PC-9 (cell line): ENCODE measurements at places on chromosomes 7 and 10. TPM values are rescaled to one million over a fixed set of nuclear protein-coding genes. Genes with fewer than 3 reads are reported as not detected.

GRCh38 chr10:3502673-3503072 is 282.3 kb downstream of the KLF6 start:
- H3K4me3 ChIP-seq: no peak overlapping the region
- H3K27me3 ChIP-seq: no peaks in the 10 kb centered on the region
- H3K4me1 ChIP-seq: 0 out of 2 replicates have a peak, but pooled peaks cover 5% of the 10 kb centered on the region
- DNase-seq: peak; percentile 46

DNA sequence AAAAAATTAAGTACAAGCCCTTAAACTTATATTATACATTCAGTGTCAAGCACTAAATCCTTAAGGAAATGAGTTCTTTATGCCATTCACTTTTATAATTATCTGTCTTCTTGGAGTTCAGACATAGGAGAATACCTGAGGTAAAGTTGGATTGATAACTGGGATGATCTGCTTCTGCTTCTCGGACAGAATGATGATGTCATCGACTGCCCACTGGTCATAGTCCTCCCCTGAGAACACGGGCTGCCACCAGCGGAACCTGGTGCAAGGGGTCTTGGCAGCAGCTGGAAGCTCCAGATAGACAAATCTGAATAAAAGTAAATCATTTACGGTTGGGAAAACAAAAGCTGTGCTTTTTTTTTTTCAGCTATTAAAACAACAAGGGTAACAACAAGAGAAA is 148.2 kb upstream of the SLC26A5 start:
- H3K4me1 ChIP-seq: peaks cover 7% of the 10 kb centered on the region; the same call in 1 of the 2 replicates
- no peak overlapping the region for H3K27ac ChIP-seq
- no peak overlapping the region for H3K4me3 ChIP-seq

- DNase-seq: no peak
- peak overlapping the region; percentile 44; the same call in 1 of the 2 replicates for H3K4me3 ChIP-seq
- H3K27me3 ChIP-seq: no peaks in the 10 kb centered on the region; the same call in 1 of the 2 replicates
- no peak overlapping the region for H3K27ac ChIP-seq
- H3K36me3 ChIP-seq: no peaks in the 10 kb centered on the region
- peaks cover 5% of the 10 kb centered on the region; the same call in 1 of the 2 replicates for H3K4me1 ChIP-seq
Measured at GRCh38 chr10:118458957-118459641, 117.0 kb upstream of the FAM204A start.

GRCh38 chr7:132131196-132131595 is 445.1 kb downstream of the PLXNA4 start:
- no peaks in the 10 kb centered on the region for H3K27me3 ChIP-seq
- H3K36me3 ChIP-seq: no peaks in the 10 kb centered on the region
- H3K4me1 ChIP-seq: peaks cover 38% of the 10 kb centered on the region
- peak; percentile 30 for DNase-seq

GRCh38 chr10:26437637-26438461 is at the start of gene APBB1IP:
APBB1IP (plus strand) TSS chr10:26438341; CDS start chr10:26492327, 53,986 bp downstream.
- H3K4me3 ChIP-seq: no peak within 1 kb of the TSS
- no peaks in the 10 kb centered on the region for H3K36me3 ChIP-seq
- H3K27me3 ChIP-seq: peaks cover 19% of the 10 kb centered on the region
- H3K27ac ChIP-seq: no peak within 1 kb of the TSS
- H3K4me1 ChIP-seq: no peaks in the 10 kb centered on the region

- DNase-seq: no peak
Measured at GRCh38 chr10:128095027-128095752, 31.0 kb downstream of the MKI67 start.

DNA sequence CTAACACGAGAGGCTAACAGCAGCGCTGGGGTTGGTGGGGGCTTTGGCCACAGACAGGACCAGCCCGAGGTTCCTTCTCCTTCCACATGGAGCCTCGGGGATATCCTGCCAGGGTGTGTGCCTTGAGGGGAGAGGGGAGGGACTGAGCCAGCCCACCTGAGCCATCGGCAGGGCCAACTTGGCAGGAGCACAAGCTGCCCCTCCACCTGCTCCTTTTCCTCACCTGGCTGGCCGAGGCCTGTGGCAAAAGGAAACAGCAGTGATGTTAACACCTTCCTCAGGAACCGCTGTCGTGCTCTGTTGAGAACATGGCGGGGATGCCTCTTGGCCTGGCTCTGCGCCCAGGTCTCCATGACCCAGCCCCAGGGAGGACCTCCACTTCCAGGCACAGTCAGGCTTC is 255.1 kb upstream of the PPP2R2D start:
- H3K27ac ChIP-seq: no peak overlapping the region
- H3K36me3 ChIP-seq: no peaks in the 10 kb centered on the region
- no peaks in the 10 kb centered on the region for H3K4me1 ChIP-seq
- no peak overlapping the region for H3K4me3 ChIP-seq

- H3K27ac ChIP-seq: no peak overlapping the region
- no peak overlapping the region for H3K4me3 ChIP-seq
- no peaks in the 10 kb centered on the region for H3K36me3 ChIP-seq
- no peaks in the 10 kb centered on the region; the same call in 1 of the 2 replicates for H3K4me1 ChIP-seq
- DNase-seq: no peak
- no peaks in the 10 kb centered on the region for H3K27me3 ChIP-seq
Measured at GRCh38 chr10:93903051-93903450, 9.3 kb downstream of the SLC35G1 start.

The SPDYE18 gene
- 0.44 TPM in 1 of 2 replicates, not detected in the other for total RNA-seq

The HMX3 gene
- not detected in 2 replicates for total RNA-seq

The TEX47 gene
- total RNA-seq: not detected in 2 replicates

The IQCE gene
- 28.3 and 35.8 TPM in 2 replicates for total RNA-seq

The GPR37 gene
- 1.8 and 1.9 TPM in 2 replicates for total RNA-seq
